ENCODE measurements at places on chromosomes 3 and 15. TPM values are rescaled to one million over a fixed set of nuclear protein-coding genes. Genes with fewer than 3 reads are reported as not detected.

SPINT1 gene
- total RNA-seq = 4.7 TPM

COPB2 gene
- total RNA-seq = 83.8 TPM

FBXW12 gene
- total RNA-seq = not detected

SLC27A2 gene
- 25.2 TPM for total RNA-seq

FOXB1 gene
- total RNA-seq = not detected

CORO2B gene
- not detected for total RNA-seq

DLL4 gene
- total RNA-seq = 0.14 TPM

FAM81A gene
- total RNA-seq = 0.79 TPM

- DNase-seq = no peak
- no peak overlapping the region for H3K27ac ChIP-seq
- H3K4me1 ChIP-seq = no peaks in the 10 kb centered on the region
- H3K4me3 ChIP-seq = no peak overlapping the region
- H3K27me3 ChIP-seq = no peaks in the 10 kb centered on the region
- H3K36me3 ChIP-seq = no peaks in the 10 kb centered on the region
Observed at GRCh38 chr3:193879864-193880242, 256.1 kb upstream of the HES1 start.

- no peak overlapping the region for H3K4me3 ChIP-seq
- no peak overlapping the region for H3K27ac ChIP-seq
- H3K36me3 ChIP-seq = no peaks in the 10 kb centered on the region
Observed at GRCh38 chr3:111051354-111051753, 20.3 kb upstream of the NECTIN3 start.

GRCh38 chr15:89728254-89728653 is 22.8 kb downstream of the MESP1 start:
- no peaks in the 10 kb centered on the region for H3K4me1 ChIP-seq
- no peak overlapping the region for H3K4me3 ChIP-seq
- no peaks in the 10 kb centered on the region for H3K27me3 ChIP-seq
- no peak for DNase-seq
- H3K36me3 ChIP-seq = no peaks in the 10 kb centered on the region

- H3K27ac ChIP-seq = no peak overlapping the region
- peaks cover 3% of the 10 kb centered on the region for H3K4me1 ChIP-seq
- DNase-seq = no peak
- no peak overlapping the region for H3K4me3 ChIP-seq
Observed at GRCh38 chr3:196997311-196997710, 28.7 kb upstream of the PIGZ start.

DNA sequence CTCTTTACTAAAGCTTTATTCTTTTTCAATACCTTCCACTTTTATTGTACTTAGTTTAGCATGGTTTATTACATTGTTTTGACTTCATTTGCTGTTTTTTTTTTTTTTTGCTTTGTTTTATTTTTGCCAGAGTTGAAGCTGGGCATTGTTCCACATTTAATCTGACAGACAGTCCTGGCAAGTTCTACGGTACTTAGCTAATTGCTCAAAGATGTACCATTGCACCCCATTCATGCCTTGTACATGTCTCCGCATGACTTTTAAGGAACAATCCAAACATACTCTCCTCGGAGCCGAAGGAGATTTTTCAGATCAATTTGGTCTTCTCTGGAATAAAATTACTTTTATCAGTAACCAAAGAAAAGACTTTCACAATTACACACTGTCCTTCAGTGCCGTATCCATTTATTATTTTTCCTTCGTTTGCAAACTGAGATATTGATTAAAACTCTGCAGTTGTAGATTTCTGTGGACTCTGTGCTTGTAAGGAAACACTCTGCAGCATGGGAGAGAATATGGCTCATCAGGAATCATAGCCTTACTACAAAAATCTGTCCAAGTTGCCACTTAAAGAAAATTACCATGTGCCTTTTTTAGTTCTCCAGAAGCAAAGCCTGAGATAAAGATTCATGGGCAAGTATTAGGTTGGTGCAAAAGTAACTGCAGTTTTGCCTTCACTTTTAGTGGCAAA is 952.0 kb downstream of the AGBL1 start:
- peaks cover 10% of the 10 kb centered on the region for H3K27me3 ChIP-seq
- no peaks in the 10 kb centered on the region for H3K4me1 ChIP-seq
- no peak overlapping the region for H3K4me3 ChIP-seq
- DNase-seq = no peak

- peaks cover 12% of the 10 kb centered on the region for H3K27me3 ChIP-seq
- no peak for DNase-seq
- H3K27ac ChIP-seq = no peak overlapping the region
- H3K4me1 ChIP-seq = no peaks in the 10 kb centered on the region
Observed at GRCh38 chr3:94176988-94177745, 114.3 kb downstream of the NSUN3 start.

GRCh38 chr3:56976651-56977560 is 83.6 kb upstream of the SPATA12 start:
- no peak overlapping the region for H3K27ac ChIP-seq
- no peak for DNase-seq
- peaks cover 20% of the 10 kb centered on the region for H3K4me1 ChIP-seq
- H3K36me3 ChIP-seq = no peaks in the 10 kb centered on the region
- H3K27me3 ChIP-seq = no peaks in the 10 kb centered on the region

GRCh38 chr3:66577426-66578203 is 76.8 kb upstream of the LRIG1 start:
- H3K27me3 ChIP-seq = no peaks in the 10 kb centered on the region
- no peaks in the 10 kb centered on the region for H3K36me3 ChIP-seq
- DNase-seq = no peak
- H3K4me1 ChIP-seq = peaks cover under 1% of the 10 kb centered on the region
- no peak overlapping the region for H3K4me3 ChIP-seq
- no peak overlapping the region for H3K27ac ChIP-seq

DNA sequence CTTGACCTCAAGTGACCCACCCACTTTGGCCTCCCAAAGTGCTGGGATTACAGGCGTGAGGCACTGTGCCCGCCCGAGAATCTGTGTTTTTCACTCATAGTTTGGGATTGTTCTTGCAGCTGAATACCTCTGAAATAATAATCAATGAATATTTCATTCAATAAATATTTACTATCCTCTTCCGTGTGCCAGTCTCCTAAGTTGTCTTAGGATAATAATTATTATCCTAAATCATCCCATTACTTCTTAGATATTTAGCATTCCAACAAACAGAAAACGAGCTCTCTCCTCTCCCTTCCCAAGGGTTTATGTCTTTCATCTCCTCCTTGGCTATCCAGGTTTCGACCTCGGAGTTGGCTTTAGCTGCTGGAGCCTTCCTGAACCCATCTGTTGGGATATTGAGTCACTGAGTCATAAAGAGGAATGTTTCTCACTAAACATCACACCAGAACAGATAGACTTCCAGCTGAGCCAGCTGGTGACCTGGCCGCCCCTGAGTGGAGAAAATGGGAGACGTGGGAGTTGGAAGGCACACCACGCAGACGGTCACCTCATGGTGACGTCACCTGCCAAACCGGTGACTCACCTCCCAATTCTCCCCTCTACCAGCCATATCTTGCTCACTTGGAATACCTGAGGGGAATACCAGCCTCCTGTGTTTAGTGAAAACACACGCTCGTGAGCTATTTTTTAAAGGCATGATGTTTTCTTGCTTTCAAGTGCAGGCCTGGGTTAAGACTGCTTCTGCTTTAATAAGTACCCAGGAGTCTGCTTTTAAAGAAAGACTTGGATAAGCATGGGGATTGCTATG is 43.9 kb downstream of the BHLHE40 start:
- peaks cover 67% of the 10 kb centered on the region for H3K4me1 ChIP-seq
- peak overlapping the region; percentile 83 for H3K27ac ChIP-seq
- H3K36me3 ChIP-seq = no peaks in the 10 kb centered on the region
- no peak for DNase-seq
- H3K27me3 ChIP-seq = no peaks in the 10 kb centered on the region

GRCh38 chr3:196135693-196136639 is 54.1 kb upstream of the TFRC start:
- no peak overlapping the region for H3K27ac ChIP-seq
- H3K4me1 ChIP-seq = no peaks in the 10 kb centered on the region
- H3K27me3 ChIP-seq = no peaks in the 10 kb centered on the region

DNA sequence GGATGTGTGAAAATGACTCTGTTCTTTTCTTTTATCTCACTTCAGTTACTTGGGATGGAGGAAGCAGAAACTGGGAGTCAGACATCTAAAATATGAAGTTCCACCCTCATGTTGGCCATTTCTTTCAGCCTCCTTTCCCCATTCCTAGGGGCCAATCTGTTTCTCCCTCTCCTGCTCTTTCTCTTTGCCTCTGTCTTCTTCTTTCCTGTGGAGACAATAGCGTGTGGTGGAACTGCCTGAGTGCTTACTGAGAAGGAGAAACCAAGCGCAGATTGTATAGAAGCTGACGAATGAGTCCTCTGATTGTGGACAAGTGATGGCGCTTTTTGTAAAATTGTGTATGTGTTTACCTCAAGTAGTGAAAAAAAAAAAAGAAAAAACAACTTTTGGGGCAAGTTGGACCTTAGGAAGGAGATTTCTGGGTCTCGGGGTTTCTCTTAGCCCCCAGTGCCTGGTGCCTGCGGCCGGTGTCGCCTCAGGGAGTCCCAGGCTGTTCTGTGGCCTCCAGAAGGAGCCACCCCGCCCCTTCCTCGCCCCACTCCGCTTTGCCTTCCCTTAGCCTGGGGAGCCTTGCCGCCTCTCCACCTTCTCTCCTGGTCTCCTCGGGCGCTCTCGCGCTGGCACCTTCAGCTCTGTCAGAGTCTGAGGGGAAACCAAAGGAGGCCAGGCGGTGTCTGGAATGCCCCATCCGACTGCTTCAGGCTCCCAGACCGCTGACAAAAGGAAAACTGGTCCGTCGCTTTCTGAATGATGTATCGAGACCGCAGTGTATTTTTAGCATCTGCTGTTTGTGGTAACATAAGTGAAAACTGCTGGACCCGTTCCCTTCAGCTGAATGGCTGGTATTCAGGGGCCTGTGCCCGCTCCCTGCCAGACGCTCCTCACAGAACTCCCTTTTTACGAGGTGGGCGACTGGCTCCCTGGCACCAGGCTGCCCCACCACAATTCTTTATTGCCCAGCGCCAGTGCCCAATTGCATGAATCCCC is 30.1 kb downstream of the SCG5 start:
- no peak overlapping the region for H3K4me3 ChIP-seq
- DNase-seq = no peak
- H3K27me3 ChIP-seq = no peaks in the 10 kb centered on the region
- no peaks in the 10 kb centered on the region for H3K4me1 ChIP-seq

DNA sequence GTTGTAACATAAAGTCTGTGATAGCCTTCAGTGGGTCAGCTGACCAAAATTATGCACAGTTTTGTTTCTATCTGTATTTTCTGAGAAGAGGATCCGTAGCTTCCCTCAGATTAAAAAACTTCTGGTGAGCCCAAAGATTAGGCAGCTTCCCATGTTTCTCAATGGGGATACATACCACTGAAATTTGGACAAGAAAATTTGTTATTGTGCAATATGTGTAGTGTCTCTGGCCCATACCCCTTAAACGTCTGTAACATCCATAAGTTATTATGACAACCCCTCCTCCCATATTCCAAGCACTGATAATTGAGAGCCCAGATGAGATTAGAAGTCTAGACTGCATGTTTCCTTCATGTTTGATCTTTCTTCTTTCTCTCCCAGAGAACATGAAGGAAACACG is 1.9 kb upstream of the MITF start:
- no peaks in the 10 kb centered on the region for H3K36me3 ChIP-seq
- H3K4me3 ChIP-seq = no peak overlapping the region
- H3K27me3 ChIP-seq = peaks cover 47% of the 10 kb centered on the region

DNA sequence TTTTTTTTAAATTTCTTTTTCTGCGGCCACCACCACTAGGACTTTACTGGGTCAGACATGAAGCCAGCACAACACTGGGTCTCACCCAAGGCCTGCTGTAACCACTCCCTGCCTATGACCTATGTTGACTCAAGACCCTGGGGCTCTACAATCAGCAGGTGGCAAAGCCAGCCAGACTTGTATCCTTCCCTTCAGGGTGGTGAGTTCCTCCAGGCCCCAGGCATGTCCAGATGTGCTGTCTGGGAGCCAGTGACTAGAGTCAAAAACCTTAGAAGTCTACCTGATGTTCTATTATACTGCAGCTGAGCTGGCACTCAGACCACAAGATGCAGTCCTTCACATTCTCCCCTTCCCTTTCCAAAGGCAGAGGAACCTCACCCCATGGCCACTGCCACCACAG is 31.6 kb upstream of the CLDN18 start:
- no peak overlapping the region for H3K4me3 ChIP-seq
- no peak for DNase-seq
- H3K36me3 ChIP-seq = no peaks in the 10 kb centered on the region
- H3K27me3 ChIP-seq = peaks cover 18% of the 10 kb centered on the region
- H3K4me1 ChIP-seq = no peaks in the 10 kb centered on the region

GRCh38 chr3:25817638-25818037 is 27.7 kb downstream of the OXSM start:
- H3K4me3 ChIP-seq = no peak overlapping the region
- H3K36me3 ChIP-seq = no peaks in the 10 kb centered on the region
- peaks cover 4% of the 10 kb centered on the region for H3K4me1 ChIP-seq
- H3K27ac ChIP-seq = no peak overlapping the region
- DNase-seq = no peak
- H3K27me3 ChIP-seq = no peaks in the 10 kb centered on the region

- no peak for DNase-seq
- peaks cover 12% of the 10 kb centered on the region for H3K27me3 ChIP-seq
- H3K4me1 ChIP-seq = no peaks in the 10 kb centered on the region
- H3K4me3 ChIP-seq = no peak overlapping the region
- H3K36me3 ChIP-seq = no peaks in the 10 kb centered on the region
- no peak overlapping the region for H3K27ac ChIP-seq
Observed at GRCh38 chr15:29424118-29424517, 154.5 kb upstream of the NSMCE3 start.

DNA sequence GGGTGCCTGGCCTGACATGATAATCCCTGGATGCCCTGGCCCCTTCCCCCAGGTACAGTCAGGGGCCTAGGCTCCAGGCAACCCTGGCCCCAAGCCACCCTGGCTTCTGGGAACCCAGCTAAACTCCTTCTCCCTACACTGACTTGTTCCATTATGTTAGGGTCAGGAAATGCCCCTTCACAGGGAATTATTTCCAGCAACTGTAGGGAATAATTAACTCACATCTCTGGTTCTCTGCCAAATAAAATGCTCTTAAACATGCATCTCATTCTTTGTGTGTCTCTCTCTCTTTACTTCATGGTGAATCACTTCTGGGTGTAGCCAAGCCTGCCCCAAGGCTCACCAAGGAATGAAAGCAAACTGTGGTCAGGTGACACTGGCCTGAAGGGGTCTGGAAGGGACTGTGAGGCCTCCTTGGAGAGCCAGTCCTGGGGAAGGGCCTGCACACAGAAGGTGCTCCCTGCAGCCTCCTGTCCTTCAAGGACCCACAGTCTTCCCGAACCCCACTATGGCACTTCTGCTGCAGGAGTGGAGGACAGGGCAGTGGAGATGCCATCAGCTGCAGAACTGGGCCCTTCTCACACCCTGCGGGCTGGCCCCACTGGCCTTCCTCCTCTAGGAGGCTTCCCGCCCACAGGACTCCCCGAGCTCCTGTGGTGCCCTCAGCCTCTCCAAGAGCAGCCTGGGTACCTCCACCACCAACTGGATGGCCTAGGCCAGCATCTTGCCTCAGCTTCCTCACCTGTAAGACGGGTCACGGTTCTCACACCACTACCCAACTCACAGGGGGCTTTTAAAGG is 17.6 kb downstream of the TKT start:
- no peaks in the 10 kb centered on the region for H3K27me3 ChIP-seq
- DNase-seq = no peak
- H3K36me3 ChIP-seq = peaks cover 18% of the 10 kb centered on the region
- H3K27ac ChIP-seq = no peak overlapping the region
